DMS153 (cell line): ENCODE measurements at places on chromosomes 13 and 19.

- DNase-seq: peak; percentile 44
Observed at GRCh38 chr13:95644601-95645052, at the start of gene DZIP1. TSS of gene DZIP1 (minus strand) at chr13:95644706. CDS start at chr13:95642029, 2,677 bp downstream.

DNA sequence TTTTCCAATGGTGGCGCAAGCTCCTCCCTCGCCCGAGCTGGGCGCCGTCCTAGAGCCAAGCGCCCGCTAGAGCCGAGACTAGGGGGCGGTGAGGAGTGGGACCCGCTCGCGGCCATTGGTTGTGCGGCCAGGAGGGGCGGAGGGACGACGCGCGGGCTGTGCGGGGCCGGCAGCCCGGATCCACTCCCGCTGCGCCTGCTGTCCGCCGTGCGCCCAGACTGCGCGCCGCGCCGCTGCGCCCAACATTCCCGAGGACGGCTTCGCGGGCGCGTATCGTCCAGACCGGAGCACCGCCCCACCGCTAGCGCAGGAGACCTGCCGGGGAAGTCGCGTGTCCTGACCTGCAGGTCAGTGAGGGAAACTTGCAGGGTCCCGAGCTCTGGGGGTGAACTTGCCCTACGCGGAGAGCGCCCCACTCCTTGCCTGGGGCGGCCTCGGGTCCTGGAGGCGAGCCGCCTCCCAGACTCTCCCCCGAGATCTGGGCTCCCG, at the start of gene SERTM1:
TSS of gene SERTM1 (plus strand) at position 183 of the 489 bp plus-strand sequence. CDS start 21,059 bp downstream, outside the sequence.
- DNase-seq: peak; percentile 38

- DNase-seq: no peak
Observed at GRCh38 chr19:49301165-49301865, 23.7 kb downstream of the SLC6A16 start.

GRCh38 chr13:23868521-23868920, 20.7 kb downstream of the MIPEP start:
- no peak for DNase-seq

- no peak for DNase-seq
Observed at GRCh38 chr19:31257426-31258130, 91.7 kb downstream of the TSHZ3 start.

DNA sequence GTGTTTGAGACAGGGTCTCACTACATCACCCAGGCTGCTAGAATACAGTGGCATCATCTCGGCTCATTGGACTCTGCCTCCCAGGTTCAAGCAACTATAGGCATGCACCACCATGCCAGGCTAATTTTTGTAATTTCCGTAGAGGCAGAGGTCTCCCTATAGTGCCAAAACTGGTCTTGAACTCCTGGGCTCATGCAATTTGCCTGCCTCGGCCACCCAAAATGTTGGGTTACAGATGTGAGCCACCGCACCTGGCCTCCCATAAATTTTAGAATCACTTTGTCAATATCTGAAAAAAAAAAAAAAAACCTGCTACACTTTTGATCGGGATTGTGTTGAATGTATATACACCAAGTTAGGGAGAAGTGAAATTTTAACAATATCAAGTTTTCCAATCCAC, 11.9 kb upstream of the PLEKHF1 start:
- DNase-seq: no peak

- no peak for DNase-seq
Observed at GRCh38 chr13:66558506-66558905, 671.6 kb downstream of the PCDH9 start.

GRCh38 chr13:33541962-33542308, 256.4 kb upstream of the STARD13 start:
- no peak for DNase-seq
